ENCODE measurements at places on chromosomes 13 and 19.

DNA sequence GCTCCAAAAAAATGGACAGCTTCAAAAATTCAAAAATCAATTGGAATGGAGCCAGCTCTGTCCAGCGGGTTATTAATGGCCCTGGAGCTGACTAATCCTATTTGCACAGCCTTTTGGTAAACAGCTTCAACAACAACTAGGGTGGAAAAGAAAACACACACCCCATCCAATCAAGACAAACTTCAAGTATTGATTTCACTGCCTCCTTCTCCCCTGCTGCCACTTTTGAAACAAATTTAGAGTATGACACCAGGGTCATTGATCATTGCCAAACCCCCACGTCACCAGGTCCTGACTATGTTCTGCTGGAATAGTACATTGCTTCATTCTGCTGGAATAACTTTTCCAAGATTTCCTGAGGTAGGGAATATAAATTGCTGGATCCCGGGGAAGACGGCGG is 56.8 kb upstream of the GTF3A start:
- DNase-seq: no peak

DNA sequence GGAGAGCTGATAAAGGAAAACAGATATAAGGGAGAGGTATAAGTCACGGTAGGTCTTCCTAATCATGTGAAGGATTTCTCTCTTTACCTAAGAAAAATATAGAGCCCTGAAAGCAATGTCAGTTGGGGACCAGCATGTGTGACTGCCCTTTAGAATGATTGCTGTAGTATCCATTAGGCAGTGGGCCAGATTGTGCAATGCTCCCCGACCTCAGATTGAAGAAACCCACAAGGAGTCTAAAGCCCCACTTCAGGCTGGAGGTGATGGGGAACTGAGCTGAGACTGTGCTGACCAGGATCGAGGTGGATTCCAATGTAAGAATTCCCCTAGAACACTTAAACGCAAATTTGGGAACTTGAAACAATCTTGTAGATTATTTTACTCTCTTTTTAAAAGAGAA is 614.4 kb downstream of the LIG4 start:
- no peak for DNase-seq

DNA sequence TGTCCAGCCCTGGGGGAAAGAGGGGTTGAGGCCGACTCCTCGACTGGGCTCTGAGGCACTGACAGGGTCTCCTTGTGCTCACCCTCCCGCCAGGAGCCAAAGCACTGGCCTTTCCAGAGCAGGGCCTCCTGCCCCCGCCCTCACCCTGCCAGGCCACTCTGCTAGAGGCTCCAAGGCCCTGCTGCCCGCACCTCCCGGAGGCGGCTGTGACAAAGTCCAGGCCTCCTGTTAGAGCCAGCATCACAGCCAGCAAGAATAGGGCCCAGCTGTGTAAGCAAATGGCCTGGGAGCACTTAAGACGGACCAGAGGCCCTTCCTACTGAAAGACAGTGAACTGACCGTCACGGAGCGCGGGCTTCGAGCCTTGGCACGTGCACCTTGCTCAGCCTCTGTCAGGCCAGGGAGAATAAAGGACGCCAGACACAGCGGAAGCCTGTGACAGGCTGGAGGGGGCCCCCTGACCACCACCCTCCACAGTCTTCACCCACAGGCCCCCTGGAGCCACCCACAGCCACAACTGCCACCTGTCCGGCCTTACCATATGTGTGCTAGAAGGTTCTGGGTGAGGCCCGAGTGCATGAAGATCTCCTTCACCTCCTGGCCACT is 50.9 kb downstream of the EPS15L1 start:
- DNase-seq: no peak

DNA sequence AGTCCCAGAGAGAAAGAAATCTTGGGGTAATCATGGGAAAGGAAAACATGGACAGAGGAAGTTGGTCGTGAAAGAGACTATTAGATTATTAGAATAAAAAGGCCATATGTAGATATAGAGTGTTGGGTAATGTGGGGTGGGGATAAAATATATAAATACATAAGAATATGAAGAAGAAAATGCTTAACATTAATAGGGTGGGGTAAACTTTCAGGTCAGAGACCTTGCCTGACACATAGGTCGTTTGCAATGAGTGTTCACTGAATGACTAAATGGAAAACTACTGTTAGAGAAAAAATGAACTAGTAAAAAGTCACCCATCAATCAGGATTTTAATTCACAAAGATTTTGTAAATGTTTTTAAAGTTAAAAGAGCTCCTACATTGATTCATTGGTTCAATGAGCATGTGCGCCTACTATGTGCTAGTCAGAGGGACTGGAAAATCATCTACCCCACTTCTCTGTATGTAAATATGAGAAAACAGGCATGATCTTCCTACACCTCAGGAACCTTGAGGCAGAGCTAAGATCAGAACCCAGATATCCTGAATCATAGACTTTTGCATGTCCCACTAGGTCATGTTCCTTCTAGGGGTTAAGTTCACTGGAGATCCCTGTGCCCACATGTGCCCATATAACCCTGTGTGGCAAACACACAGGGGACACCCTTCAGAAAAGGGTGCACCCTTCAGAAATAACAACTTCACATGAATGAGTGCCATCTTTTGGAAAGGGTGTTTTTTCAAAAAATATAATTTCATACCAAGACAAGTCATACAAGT is 24.6 kb upstream of the KLF12 start:
- DNase-seq: no peak

DNA sequence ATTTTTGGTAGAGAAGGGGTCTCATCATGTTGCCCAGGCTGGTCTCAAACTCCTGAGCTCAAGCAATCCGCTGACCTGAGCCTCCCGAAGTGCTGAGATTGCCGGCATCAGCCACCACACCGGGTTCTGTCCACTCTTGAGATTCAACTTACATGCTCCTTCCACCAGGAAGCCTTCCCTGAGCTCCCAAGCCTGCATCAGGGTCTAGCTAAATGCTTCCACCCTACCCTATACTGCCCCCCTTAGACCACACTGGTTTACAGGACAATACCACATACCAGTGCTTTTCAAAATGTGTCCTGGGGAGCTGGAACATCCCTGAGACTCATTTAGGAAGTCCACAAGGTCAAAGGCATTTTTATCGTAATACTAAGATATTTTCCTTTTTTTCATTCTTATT is 15.1 kb upstream of the CACNG8 start:
- no peak for DNase-seq

- no peak for DNase-seq
Observed at GRCh38 chr13:48873587-48873986, 102.1 kb upstream of the FNDC3A start.

DNA sequence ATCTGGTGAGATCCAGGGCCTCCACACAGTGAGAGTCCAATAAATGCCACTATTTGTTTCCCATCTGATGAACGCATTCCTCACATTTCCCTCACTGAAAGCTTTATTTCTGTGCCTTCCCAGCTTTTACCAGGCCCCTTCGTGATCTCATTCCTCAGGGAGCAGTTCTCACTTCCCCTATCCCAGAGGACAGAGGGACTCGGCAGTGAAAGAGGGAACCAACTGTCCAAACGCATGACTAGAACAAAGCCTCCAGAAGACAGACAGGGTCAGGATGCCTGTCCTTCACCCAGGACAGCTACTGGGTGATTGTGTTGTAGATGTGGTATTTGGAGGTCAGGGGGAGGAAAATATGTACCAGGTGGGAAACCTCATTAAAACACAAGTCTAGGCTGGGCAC is 2.0 kb upstream of the ZBTB45 start:
- no peak for DNase-seq

DNA sequence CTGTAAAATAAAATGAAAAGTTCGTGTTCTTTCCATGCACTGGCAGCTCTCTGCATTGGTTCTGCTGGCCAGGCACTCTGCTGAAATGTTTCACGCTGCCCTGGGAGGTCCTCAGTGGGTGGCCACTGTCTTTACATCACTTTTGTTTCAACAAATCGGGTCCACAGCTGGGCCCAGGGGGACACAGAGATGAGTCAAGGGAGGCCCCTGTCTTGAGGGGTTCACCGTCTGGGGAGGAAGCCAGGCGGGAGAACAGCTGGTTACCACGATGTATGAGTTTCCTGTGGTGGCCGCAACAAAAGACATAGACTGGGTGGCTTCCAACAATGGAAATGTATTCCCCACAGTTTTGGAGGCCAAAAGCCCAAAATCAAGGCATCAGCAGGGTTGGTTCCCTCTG is 5.1 kb upstream of the KLF2 start:
- peak; percentile 29 for DNase-seq

GRCh38 chr13:80160110-80160509 is 180.8 kb downstream of the SPRY2 start:
- no peak for DNase-seq

DNA sequence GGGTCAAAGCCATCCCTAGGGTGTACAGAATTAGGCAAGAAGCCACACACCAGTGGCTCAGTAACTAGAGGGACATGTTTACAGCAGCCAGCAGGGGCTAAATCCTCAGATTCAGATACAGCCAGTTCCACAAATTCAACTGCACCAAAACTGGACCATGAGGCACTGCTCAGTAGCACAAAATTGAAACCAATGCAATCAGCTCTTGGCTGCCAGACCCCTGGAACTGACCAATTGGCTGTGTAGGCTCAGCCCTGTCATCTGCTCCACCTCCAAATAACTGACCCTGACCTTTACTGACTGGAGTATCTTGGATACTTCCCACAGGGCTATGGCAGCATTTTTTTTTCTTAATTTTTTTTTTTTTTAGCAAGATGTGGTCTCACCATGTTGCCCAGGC is 226.5 kb downstream of the FOXO1 start:
- DNase-seq: no peak

DNA sequence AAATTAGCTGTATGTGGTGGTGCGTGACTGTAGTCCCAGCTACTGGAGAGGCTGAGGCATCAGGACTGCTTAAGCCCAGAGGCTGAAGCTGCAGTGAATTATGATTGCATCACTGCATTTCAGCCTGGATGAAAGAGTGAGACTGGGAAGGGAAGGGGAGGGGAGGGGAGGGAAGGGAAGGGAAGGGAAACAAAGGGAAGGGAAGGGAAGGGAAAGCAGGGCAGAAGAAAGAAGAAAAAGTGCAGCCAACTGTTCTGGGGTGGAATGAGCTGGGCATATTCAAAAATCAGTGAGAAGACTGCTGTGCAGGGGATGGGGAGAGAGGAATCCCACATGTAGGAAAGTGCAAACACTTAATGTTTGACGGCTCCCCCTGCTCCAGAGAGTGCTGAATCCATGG is 905.5 kb downstream of the UQCRFS1 start:
- DNase-seq: no peak

DNA sequence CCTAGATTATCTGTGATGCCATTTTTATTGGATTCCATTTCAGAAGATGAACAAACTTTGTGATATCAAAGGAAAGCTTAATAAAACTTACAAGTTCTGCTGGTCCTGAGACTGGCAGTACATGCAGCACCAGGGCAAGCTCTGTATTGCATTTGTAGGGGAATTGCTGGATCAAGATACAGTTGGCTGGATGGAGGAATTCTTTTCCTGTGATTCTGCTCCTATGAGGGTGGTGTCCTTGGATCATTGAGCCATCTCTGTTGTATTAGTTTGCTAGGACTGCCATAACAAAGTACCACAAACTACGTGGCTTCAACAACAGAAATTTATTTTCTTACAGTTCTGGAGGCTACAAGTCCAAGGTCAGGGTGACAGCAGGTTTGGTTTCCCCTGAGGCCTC is 33.9 kb upstream of the CSNK1A1L start:
- no peak for DNase-seq

GRCh38 chr19:4697304-4697703 is 26.3 kb downstream of the DPP9 start:
- no peak for DNase-seq

GRCh38 chr19:19335408-19336158 is 15.0 kb downstream of the MAU2 start:
- no peak for DNase-seq

- DNase-seq: no peak
Observed at GRCh38 chr19:1471515-1472160, 7.4 kb downstream of the C19orf25 start.

- DNase-seq: no peak
Observed at GRCh38 chr19:42261763-42262162, 6.8 kb upstream of the ERF start.

DNA sequence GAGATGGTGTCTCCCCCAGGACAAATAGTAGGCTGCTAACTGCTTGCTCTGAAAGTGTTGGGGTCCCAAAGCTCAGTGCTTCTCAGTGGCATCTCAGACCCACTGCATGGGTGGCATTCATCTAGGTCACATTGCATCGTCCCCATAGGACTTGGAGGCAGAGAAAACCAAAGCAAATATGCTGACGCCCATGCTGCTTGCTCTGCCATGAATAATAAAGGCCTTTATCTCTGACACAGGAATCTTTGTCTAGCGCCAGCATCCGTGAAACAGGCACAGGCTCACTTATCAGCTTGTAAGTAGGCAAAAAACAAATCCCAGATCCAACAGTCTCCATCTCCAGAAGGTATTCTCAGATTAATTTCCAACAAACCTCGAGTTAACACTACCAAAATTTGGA is 18.9 kb upstream of the IPO5 start:
- no peak for DNase-seq

DNA sequence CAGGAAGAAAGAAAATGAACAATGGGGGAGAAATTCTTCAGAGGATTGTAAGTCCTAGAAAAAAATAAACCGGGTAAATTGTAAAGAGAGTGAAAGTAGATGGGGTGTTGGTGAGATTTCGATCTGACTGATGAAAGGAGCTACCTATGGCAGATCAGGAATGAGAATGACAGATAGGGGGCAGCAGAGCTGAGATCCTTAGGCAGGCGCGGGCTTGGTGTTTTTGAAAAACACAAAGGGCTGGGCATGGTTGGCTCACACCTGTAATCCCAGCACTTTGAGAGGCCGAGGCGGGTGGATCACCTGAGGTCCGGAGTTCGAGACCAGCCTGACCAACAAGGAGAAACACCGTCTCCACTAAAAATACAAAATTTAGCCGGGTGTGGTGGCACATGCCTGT is 1468.6 kb upstream of the SLC10A2 start:
- DNase-seq: no peak

GRCh38 chr13:92967923-92968322 is 258.7 kb upstream of the GPC6 start:
- no peak for DNase-seq

DNA sequence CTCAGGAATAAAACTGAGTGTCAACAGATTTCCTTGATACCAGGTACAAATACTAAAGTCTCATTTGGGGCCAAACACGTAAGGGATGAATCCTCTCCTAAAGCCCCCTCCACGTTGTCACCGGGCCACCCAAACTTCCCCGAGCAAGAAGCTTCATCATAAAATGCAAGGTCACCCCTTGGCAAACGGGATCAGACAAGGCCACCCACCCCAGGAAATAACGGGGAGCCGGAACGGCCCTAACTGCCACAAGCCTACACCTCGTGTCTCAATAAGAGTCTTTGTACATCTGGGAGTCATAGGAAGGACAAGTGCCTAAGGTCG is 717 bp downstream of the EEF2 start:
- no peak for DNase-seq

DNA sequence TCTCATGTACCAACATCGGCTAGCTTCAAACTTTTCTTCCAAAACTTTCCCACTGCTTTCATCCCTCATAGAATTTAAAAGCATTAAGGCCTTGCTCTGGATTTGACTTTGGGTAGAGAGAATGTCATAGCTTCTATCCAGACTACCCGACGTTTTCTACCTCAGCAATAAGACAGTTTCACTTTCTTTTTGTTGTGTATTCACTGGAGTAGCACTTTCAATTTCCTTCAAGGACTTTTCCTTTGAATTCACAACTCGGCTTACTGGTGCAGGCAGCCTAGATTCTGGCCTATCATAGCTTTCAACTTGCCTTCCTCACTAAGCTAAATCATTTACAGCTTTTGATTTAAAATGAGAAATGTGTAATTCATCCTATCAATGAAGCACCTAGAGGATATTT is 420.4 kb upstream of the GPC6 start:
- no peak for DNase-seq
